ENCODE measurements at places on chromosomes 2 and 18. TPM values are rescaled to one million over a fixed set of nuclear protein-coding genes. Genes with fewer than 3 reads are reported as not detected.
A peak's percentile ranks its signal among the peaks of the same experiment; 100 is the strongest.

The SP140 gene
- total RNA-seq, result 3.1 TPM

The PLCL1 gene
- 10.6 TPM for total RNA-seq

The HOXD12 gene
- not detected for total RNA-seq

The NOL4 gene
- 2.0 TPM for total RNA-seq

The PLEKHH2 gene
- total RNA-seq, result 2.6 TPM

The NDUFAF7 gene
- total RNA-seq, result 13.2 TPM

The SF3B1 gene
- 255 TPM for total RNA-seq

The PRSS56 gene
- total RNA-seq, result not detected

The MRPL33 gene
- 43.4 TPM for total RNA-seq

The ARHGAP15 gene
- total RNA-seq, result 5.8 TPM

The CIDEA gene
- 0.98 TPM for total RNA-seq

The REL gene
- 18.1 TPM for total RNA-seq

The C2orf15 gene
- 1.3 TPM for total RNA-seq

- no peak for DNase-seq
These were observed 22.2 kb upstream of the TTN start for GRCh38 chr2:178829299-178829960.

- DNase-seq, result no peak
These were observed 90.5 kb downstream of the ICOS start for GRCh38 chr2:204027091-204027490.

- DNase-seq, result no peak
These were observed 8.2 kb upstream of the ZEB2 start for GRCh38 chr2:144528108-144528507.

GRCh38 chr2:21804151-21804550, 680.4 kb downstream of the TDRD15 start:
- DNase-seq, result no peak

GRCh38 chr2:99348173-99348572, 11.0 kb downstream of the EIF5B start:
- DNase-seq, result no peak

GRCh38 chr2:11330457-11331142, 13.8 kb downstream of the ROCK2 start:
- DNase-seq, result no peak

GRCh38 chr2:111116843-111117597, 3.7 kb upstream of the BCL2L11 start:
- peak; percentile 78 for DNase-seq

GRCh38 chr2:18704276-18704675, 114.9 kb upstream of the NT5C1B start:
- no peak for DNase-seq

GRCh38 chr2:105321875-105322646, 7.5 kb downstream of the TGFBRAP1 start:
- DNase-seq, result no peak

DNA sequence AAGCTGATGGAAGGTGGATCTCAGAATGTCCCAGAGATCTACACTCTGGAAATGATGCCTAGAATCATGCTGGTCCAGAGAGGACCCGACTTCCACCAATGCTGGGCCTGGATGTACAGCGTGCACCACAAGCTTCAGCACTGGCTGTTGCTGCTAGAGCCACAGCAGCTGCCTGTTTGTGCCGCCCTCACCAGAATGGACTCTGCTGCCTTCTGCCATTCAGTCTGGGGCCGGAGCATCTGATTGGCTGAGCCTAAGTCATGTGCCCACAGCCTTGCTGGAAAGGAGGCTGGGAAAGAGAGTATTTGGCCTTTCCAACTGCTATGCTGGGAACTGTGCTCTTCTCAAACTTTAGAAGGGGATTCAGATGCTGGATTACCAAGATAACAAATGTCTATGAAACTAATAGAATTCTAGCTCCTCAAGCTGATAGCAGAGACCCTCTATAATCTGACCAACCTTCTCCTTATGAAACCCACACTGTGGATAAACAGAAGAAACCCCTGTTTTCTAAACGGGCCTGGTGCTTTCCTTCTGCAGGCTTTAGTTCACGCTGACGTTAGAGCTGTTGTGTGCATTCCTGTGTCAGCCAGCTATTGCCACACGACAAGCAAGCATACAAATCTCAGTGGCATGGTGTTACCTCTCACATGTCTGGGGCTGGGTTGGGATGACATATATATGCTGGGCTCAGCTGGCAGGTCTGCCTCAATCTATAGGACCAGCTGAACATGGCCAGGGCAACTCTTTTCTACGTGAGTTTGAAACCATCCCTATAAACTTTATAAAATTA, 4.1 kb upstream of the LOXHD1 start:
- DNase-seq, result no peak

- DNase-seq, result no peak
These were observed 1.4 kb downstream of the PSME4 start for GRCh38 chr2:53969285-53969967.

GRCh38 chr2:41914936-41915335, 132.9 kb upstream of the PKDCC start:
- DNase-seq, result no peak

DNA sequence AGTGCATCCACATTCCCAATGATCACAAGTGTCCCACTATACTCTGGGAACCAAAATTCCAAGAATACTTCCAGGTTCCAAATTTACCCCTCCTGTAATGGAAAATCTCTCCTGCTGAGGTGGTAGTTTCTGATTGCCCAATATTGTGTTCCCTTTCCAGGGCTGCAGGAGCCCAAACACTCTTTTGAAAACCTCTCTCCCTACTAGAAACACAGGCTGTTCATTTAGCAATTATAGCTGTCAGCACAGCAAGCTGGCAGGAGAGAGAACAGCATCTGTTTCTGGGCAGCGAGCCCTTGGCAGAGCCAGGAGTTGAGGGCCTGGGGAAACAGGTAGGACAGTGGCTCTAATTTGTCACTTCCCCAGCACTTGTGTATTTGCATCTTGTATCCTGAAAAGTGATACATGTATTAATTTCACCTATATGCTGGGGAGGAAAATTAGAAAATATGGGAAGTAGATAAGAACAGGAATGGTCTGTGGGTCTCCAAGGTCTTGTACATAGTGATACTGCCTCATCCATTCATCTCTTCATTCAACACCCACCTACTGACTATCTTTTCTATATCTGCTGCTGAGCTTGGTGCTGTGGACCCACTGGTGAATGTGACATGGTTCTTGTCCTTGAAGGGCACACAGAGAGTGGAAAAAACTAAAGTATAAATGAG, 16.9 kb upstream of the PAIP2B start:
- DNase-seq, result no peak

DNA sequence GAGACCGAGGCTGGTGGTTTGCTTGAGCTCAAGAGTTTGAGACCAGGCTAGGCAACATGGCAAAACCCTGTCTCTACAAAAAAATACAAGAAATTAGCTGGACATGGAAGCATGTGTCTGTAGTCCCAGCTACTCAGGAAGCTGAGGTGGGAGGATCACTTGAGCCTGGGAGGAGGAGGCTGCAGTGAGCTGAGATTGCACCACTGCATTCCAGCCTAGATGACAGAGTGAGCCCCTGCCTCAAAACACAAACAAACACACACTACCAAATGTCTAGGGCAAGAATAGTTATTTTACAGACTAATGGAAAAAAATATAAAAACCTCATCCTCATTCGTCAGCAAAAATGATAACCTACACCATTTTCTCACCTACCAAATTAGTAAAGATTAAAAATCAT, 15.3 kb downstream of the BUB1 start:
- DNase-seq, result no peak

- no peak for DNase-seq
These were observed 66.1 kb downstream of the ACVR1 start for GRCh38 chr2:157810037-157810436.

DNA sequence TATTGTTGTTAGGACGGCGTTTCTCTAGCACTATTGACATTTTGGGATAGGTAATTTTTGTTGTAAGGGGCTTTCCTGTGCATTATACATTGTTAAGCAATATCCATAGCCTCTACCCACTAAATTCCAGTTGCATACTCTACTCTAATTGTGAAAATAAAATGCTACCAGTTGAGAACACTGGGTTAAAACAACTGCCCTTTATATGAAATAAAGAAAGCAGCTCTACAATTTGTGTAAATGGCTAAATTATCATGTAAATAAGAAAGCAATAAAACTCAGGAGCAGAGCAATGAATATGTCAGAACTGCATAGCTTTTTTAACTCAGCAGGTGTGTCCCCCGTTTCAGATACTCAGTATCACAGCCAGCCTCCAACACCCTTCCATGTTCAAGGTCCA, 812.7 kb upstream of the NRXN1 start:
- DNase-seq, result no peak

DNA sequence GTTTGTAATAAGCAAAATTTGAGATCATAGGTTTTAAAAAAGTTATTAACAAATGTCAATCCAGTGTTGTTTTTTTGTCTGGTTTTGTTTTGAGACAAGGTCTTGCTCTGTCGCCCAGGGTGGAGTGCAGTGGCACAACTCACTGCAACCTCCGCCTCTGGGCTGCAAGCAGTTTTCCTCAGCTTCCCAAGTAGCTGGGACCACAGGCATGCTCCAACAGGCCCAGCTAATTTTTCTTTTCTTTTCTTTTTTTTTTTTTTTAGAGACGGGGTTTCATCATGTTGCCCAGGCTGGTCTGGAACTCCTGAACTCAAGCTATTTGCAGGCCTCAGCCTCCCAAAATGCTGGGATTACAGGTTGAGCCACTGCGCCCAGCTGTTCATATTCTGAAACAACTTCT, 31.3 kb downstream of the GALNT3 start:
- DNase-seq, result no peak

DNA sequence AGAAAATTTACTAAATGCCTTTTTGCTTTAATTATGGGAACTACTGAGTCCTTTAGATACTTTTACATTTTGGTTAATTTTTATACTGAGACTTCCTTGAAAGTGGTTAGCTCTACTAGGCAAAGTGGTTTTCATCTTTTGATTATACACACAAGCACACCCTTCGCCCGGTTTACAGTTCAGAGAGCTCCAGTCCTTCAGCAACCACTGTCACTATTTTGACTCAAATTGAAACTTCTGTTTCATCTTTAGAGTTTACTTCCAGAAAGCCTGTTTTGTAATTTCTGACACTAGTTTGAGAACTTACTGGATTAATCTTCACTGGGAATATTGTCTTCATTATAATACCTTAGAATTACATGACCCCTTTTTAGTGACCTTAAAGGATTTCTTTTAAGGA, 140.3 kb upstream of the FOSL2 start:
- peak; percentile 29 for DNase-seq

DNA sequence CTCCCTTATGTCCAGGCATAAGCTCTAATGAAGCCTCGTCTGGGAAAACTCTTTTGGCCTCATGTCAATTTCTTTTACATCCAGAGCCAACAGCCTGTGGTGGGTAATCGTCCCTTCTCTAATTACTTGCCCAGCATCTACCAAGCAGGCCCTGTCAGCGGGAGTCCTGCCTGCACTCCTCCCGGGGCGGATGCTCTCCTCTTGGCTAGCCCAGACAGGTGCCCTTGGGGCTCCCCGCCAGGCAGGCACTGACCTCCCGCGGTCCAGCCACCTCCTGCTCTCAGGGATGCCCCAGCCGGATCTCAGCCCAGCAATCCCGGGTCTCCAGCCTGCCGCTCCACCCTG, 74.2 kb downstream of the NCAPH start:
- DNase-seq, result no peak

DNA sequence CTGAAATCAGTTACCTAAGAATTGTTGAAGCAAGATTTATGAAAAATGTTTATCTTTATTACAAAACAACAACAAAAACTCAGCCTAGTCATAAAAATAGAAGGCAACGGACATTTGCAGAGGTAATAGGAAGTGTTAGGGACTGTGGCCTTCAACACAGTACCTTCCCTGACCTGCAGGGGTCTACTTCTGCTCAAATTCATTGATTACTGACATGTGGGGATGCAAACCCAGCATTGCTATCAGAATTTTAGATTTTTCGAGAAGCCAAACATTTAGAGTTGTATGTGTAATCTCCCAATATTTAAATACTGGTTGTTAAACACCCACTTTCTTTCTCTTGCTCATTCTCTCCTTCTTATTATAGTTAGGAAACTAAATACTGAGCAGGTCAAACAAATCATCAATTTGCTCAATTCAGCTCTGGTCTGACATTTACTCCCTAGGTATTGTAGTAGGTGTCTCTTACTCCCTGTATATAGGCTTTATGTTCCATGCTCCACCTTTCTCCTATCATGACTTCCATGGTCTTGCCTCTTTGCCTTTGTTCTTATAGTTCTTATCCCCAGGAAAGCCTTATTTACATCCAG, 198.5 kb downstream of the UBE2E3 start:
- no peak for DNase-seq

DNA sequence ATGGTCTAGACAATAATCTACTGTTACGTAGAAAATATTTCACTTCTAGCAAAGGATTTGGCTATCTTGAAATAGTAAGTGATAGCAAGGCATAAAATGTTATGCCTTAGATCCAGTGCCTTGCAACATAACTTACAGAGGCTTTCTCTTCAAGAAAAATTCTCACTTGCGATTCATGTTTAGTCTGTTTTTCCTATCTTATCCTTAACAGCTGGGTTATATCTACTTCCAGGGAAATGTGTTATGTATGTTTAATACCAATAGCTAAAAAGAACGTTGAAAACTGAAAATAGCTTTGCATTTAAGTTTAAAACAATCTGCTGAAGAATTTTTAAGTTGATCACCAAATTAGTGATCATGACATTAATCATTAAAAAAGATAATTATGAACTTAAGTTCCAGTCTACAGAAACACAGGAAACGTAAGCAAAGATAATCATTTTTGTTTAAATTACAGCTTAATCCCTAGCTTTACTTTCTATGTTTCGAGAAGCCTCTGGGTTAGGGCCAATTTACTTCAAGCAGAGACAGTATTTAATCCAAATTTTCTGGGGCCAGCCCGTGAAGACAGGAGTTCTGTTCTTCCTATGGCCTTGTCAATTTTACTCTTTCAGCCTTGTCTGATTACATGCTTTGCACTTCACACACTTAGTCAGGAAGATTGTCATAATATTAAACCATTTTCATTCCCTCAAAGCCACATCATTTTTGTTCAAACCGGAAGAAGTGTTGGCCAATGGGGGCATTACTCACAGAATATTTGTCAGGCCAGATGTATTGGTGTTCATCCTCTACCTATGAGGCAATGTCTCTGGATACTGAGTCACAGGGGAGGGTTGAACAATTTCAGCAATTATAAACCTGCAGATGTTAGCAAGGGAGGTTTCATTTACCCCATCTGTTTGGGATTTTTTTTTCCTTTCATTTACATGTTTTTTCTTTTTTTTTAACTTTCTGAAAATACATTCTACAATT, 1132.9 kb upstream of the ZEB2 start:
- DNase-seq, result no peak

All from mucosa of descending colon (tissue), 3 donors.